ENCODE measurements at places on chromosomes 2 and 18. TPM values are rescaled to one million over a fixed set of nuclear protein-coding genes. Genes with fewer than 3 reads are reported as not detected.

Gene APOB
- not detected for total RNA-seq

Gene FZD7
- total RNA-seq = 10.2 TPM

Gene METTL4
- total RNA-seq = 6.4 TPM

GRCh38 chr18:37322492-37323035 lies 243.0 kb downstream of the CELF4 start:
- peak; percentile 81 for DNase-seq

GRCh38 chr2:6452702-6453481 lies 412.8 kb downstream of the CMPK2 start:
- DNase-seq = peak; percentile 82

GRCh38 chr2:468648-469336 lies 180.9 kb upstream of the ALKAL2 start:
- DNase-seq = no peak

DNA sequence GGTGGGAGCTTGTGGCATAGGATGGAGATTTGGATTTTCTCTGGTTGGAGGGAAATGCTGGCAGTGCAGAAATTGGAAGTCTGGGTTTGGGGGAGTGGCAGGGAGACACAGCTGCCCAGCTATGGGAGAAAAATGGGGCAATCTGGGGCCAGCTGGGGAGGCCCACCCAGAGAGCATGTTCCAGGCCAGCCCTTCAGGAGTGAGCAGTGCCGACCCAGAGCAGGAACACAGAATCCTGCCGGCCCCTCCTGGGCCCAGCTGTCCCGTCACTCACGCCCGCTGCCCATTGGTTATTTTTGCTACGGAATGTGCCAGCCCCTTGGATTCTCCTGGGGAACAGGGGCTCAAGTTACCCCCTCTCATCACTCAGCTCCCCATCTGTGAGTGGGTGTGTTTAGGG lies 4.9 kb downstream of the SPEG start:
- no peak for DNase-seq

Gene HAAO
- not detected for total RNA-seq

GRCh38 chr2:120419073-120419472 lies 73.1 kb downstream of the INHBB start:
- DNase-seq = no peak

Gene KCNG3
- not detected for total RNA-seq

GRCh38 chr2:234916674-234917073 lies 35.1 kb upstream of the SH3BP4 start:
- DNase-seq = no peak

DNA sequence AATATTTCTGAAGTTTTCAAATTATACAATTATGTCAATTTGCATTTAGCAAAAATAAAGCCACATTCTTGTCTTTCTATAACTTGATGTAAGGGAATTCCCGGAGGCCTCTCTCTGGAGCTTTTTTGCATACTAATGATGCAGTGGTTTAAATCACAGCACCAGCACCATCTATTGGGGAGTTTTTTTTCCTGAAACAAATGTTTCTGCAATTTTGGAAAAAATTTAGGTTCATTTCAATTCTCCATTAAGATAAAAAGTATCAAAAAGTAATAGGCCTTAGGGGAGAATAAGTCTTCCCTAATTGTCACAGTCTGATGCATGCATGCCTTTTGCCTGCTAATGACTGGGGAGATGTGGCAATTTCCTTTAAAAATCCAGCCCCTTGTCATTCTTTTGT lies 13.5 kb downstream of the CBLN2 start:
- DNase-seq = no peak
